Activated CD4-positive, alpha-beta T cell treated with anti-CD3 and anti-CD28 coated beads for 48 hours (primary cell): ENCODE measurements at places on chromosomes 4 and X.

GRCh38 chr4:2060611-2061185 lies 1.6 kb downstream of the NAT8L start:
- no peak for DNase-seq

- DNase-seq, result no peak
Measured at GRCh38 chr4:118290951-118291350, 61.9 kb downstream of the PRSS12 start.

DNA sequence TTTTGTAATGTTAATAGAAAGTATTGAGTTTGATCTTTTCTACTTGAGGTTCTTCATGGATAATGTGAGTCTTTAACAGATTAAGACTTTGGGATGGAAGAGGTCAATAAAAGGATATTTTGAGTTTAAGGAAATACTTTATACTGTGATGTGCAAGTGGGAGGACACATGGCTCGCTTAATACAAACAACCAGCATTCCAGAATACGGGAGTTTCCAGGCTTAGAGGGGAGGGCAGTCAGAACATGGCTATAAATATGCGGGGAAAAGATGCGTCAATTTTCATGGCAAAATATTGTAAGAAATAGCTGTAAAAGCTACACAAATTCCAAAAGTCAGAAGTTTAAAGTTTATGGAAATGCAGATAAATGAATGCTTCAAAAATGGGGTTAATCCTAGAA lies 192.3 kb downstream of the AASDH start:
- DNase-seq, result no peak

GRCh38 chr4:4763822-4764557 lies 95.5 kb upstream of the MSX1 start:
- DNase-seq, result no peak

GRCh38 chr4:144709159-144709558 lies 63.2 kb downstream of the HHIP start:
- DNase-seq, result no peak
